Stimulated activated CD8-positive, alpha-beta memory T cell treated with anti-CD3 and anti-CD28 coated beads, Interleukin-7, amount 100 ng/mL, for 1 hour (primary cell): ENCODE measurements at places on chromosomes 11 and 22.

DNA sequence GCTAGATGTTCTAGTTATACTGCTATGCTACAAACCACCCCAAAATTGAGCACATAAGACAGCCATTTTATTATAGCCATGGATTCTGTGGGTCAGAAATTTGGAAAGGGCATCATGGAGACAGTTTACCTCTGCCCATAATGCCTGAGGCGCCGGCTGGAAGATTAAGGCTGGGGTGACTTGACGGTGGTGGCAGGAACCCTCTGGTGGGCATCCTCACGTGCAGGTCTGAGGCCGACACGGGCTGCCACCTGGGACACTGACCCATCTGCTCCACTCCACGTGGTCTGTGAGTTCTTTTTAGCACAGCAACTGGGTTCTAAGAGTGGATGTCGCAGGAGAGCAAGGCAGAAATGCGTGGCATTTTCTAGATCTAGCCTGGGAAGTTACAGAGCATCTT lies 40.0 kb upstream of the PRDM11 start:
- no peak for DNase-seq

GRCh38 chr22:22527312-22527711 lies 7.2 kb upstream of the ZNF280A start:
- no peak for DNase-seq

- DNase-seq, result no peak
Measured at GRCh38 chr11:80937842-80938241, 1497.0 kb upstream of the TENM4 start.

GRCh38 chr22:23128269-23129108 lies 13.3 kb downstream of the RSPH14 start:
- peak; percentile 60 for DNase-seq

DNA sequence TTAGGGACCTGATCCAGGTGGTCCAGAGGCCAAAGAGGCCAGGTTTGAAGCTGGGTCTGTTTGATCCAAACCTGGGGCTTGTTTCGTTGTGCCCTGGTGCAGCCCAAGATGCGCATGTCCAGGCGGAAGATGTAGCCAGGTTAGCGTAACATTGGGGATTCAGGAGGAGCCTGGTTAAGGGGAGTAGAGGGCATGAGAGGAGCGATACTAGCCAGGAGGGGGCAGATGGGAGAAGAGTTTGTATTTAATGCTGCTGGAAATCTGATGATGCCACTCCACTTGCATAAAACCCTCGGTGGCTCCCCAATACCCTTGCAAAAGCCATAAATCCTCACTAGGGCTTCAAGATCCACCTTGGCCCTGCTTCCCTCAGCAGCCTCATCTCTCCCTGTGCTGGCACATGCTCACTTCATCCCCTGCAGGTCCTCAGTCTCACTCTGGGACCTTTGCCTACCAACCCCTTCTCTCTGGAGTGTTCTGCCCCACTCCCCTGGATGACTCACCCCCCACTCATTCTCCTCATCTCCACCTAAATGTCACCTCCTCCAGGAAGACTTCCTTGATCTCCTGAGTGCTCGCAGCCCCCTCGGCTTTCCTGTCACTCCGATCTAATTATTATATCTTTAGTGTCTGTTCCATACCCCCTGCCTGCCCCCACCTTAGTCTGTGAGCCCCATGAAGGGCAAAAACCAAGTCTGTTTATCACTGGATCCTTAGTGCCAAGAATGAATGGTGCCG lies 95.9 kb downstream of the MIAT start:
- no peak for DNase-seq

GRCh38 chr11:34182921-34183685 lies 77.7 kb downstream of the NAT10 start:
- no peak for DNase-seq

DNA sequence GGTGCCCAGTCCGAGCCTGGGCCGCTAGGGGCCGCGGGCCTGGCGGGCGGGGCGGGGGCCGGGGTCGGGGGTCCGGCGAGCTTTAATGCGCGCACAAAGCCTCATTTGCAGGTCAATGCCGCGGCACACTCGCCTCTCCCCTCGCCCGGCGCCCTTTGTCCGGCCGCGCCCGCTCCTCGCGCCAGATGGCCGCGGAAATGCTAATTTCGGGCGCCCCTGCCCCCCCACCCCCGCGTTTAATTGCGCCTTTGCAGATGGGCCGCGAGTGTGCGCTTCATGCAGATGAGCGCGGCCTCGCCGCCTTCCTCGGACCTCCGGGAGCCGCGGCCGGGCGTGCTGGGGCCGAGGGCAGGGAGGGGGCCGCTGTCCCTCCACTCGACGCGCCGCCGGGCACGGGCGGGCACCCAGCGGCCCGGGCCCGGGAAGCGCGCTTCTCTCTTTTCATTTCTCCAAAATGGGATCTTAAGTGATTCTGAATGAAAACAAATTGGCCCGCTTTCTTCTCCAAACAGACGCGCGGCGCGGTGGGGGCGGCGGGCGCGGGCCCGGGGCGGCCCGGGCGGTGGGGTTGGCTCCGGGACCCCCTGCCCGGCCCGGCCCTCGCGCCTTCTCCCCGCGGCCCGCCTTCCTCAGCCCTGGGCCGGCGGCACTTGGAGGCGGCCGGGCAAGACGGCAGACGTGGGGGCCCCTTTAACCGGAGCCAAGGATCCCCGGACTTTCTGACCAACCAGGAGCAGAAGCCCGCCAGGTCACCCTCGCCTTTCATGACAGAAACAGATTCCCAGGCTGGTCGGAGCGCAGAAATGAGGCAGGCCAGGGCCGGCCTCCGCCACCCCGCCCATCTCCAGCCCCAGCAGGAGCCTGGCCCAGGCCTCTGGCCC lies 22.9 kb downstream of the CDKN1C start:
- no peak for DNase-seq

DNA sequence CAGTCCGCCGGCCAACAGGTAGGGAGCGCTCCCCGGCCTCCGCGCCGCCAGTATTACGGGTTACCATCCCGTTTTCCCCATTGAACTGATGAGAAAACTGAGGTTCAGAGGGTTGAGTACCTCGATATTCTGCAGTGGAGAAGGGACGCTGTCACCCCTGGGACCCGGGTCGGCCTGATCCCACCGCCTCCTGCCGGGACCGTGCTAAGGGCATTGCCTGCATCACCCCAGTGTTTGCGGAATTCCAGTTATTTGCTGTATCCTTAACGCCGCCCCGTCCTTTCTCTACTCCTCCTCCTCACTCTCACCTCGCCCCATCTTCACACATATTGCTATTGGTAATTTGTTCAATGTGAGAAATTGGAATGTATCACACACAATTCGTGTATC lies 370 bp upstream of the A4GALT start:
- DNase-seq, result no peak

DNA sequence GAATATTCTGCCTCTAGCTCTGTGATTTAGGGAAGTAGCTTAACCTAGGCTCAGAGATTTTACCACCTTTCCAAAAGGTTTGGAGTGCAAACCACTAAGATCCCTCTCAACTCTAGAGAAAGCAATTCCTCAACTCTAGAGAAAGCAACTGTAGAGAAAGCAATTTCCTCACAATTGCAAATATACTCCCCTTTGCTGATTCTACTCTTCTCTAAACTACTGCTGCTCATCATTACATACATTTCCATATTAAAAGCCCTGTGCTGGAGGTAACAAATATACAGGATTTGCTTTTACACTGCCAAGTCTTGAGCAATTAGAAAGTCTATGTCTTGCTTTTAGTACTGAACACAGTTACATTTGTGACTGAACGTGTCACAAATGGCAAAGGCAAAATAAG lies 48.2 kb downstream of the ALG9 start:
- DNase-seq, result no peak

DNA sequence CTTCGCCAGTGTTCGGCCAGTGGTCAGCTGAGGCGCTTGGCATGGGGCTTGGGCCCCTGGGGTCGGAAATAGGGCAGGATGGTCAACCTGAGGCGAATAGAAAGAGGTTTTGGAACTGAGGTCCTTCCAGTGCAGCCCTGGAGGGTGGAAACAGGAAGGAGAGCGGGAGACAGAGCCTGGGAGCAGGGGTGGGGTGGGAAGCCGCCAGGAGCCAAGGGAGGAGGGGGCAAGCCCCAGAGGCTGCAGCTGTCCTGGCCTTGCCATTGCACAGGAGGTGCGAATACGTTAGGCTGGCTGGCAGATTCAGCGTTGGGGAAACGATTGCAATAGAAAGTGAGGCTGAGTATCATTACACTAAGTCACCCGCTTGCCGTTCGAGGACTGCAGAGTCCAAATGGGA lies 13.9 kb upstream of the KCTD17 start:
- no peak for DNase-seq

DNA sequence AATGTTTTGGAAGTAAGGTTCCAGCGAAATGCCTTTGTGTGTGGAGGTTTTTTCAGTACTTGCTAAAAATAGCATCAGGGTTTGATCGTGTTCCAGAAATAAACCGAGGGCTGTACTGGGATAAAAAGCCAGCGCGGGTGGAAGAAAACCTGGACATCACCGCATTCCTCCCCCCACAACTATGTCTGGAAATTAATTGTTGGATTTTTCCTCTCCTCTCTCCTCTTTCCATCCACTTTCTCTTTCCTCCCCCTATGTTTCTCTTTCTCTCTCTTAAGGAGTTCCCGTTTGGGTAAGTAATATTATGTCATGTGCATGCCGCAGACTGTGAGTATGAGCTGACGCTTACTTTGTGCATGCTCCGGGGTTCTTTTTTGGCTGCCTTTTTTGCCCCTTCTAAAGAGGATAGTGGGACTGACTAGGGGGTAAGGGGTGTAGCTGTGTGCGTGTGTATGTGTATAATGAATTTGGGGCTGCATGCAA lies 104.2 kb upstream of the HSD17B12 start:
- DNase-seq, result no peak

DNA sequence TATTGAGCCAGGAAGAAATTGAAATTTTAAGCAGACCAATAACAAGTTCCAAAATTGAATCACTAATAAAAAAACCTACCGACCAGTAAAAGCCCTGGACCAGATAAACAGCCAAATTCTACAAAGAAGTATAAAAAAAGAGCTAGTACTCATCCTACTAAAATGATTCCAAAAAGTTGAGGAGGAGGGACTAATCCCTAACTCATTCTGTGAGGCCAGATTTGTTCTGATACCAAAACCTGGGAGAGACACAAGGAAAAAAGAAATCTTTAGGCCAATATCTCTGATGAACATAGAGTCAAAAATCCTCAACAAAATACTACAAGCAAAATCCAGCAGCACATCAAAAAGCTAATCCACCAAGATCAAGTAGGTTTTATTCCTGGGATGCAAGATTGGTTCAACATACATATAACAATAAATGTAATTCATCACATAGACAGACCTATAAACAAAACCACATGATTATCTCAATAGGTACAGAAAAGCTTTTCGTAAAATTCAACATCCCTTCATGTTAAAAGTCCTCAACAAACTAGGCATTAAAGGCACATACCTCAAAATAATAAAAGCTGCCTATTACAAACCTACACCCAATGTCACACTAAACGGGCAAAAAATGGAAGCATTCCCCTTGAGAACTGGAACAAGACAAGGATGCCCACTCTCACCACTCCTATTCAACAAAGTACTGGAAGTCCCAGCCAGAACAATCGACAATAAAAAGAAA lies 13.1 kb downstream of the OR52A5 start:
- no peak for DNase-seq

- no peak for DNase-seq
Measured at GRCh38 chr22:34113381-34113780, 193.1 kb upstream of the LARGE1 start.

DNA sequence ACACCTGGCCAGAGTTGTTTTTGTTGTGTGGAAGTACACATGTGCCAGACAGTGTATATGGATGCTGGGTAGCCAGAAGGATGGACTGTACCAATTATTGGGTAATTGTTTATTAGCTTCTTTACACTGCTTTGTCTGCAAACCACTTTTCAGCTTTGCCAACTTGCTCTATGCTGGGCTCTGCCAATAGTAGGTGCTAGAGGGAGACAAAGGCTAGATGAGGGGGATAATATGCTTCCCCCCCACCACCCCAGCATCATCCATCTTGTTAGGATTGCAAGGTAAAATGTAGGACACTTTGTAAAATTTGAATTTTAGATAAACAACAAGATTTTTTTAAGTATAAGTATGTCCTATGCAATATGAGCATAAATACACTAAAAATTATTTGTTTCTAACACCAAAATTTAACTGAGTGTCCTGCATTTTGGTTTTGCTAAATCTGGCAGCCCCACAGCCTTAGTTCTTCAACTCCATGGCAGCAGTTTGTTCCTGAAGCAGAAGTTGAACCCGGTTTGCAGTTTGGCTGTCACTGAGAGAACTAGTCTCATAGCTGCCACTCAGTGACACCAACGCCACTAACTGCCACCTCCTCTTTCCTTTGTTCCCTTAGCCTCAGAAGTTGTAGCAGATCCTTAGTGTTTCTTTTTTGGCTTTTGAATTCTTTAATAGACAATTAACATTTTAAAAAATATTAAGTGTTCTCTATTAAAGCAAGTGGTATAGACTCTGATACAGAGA lies 78.8 kb downstream of the CCDC81 start:
- DNase-seq, result no peak

GRCh38 chr11:131924457-131925201 lies 554.2 kb downstream of the NTM start:
- DNase-seq, result no peak
